ENCODE measurements at places on chromosomes 2 and 18. TPM values are rescaled to one million over a fixed set of nuclear protein-coding genes. Genes with fewer than 3 reads are reported as not detected.

SERPINB10 gene
- total RNA-seq, result 0.43 TPM

SLC5A7 gene
- total RNA-seq, result not detected

BCS1L gene
- 45.9 TPM for total RNA-seq

PHOSPHO2 gene
- total RNA-seq, result 2.7 TPM

NYAP2 gene
- total RNA-seq, result under 0.01 TPM

ACADL gene
- total RNA-seq, result 1.00 TPM

POU3F3 gene
- not detected for total RNA-seq

B3GNT7 gene
- 1.3 TPM for total RNA-seq

GPC1 gene
- total RNA-seq, result 74.5 TPM

YES1 gene
- total RNA-seq, result 162 TPM

VRK2 gene
- total RNA-seq, result 49.1 TPM

OR6B2 gene
- not detected for total RNA-seq

CHRND gene
- total RNA-seq, result not detected

POTEJ gene
- total RNA-seq, result not detected

ROCK1 gene
- 36.6 TPM for total RNA-seq

KLHL30 gene
- total RNA-seq, result 0.34 TPM

TMEM37 gene
- total RNA-seq, result not detected

IMPACT gene
- total RNA-seq, result 35.9 TPM

AQP4 gene
- total RNA-seq, result 0.14 TPM

VIT gene
- not detected for total RNA-seq

ACVR2A gene
- 15.4 TPM for total RNA-seq

MEX3C gene
- 82.7 TPM for total RNA-seq

RPIA gene
- 6.2 TPM for total RNA-seq

CCDC74A gene
- total RNA-seq, result 1.0 TPM

GLI2 gene
- 0.07 TPM for total RNA-seq

UXS1 gene
- total RNA-seq, result 59.5 TPM

IL1F10 gene
- total RNA-seq, result 0.34 TPM

SLC38A11 gene
- total RNA-seq, result 0.07 TPM

TNP1 gene
- total RNA-seq, result not detected

TGFA gene
- total RNA-seq, result 144 TPM

AP1S3 gene
- 70.7 TPM for total RNA-seq

HS1BP3 gene
- total RNA-seq, result 40.8 TPM

ICOS gene
- total RNA-seq, result not detected

MSTN gene
- total RNA-seq, result under 0.01 TPM

COLEC12 gene
- not detected for total RNA-seq

MDH1B gene
- total RNA-seq, result 0.28 TPM

POMC gene
- total RNA-seq, result 0.07 TPM

NXPH2 gene
- not detected for total RNA-seq

TRIM43 gene
- not detected for total RNA-seq

EMILIN1 gene
- 0.34 TPM for total RNA-seq

NAT8 gene
- not detected for total RNA-seq

TFPI gene
- 1.0 TPM for total RNA-seq

ASB18 gene
- not detected for total RNA-seq

PROKR1 gene
- under 0.01 TPM for total RNA-seq

NEUROD1 gene
- total RNA-seq, result not detected

C2orf15 gene
- total RNA-seq, result 2.1 TPM

RNF181 gene
- 222 TPM for total RNA-seq

Data from nasal cavity respiratory epithelium epithelial cell of viscerocranial mucosa (primary cell).